Muscle of arm (tissue), 14 donors: ENCODE measurements at places on chromosomes 1 and 21. TPM values are rescaled to one million over a fixed set of nuclear protein-coding genes. Genes with fewer than 3 reads are reported as not detected.

SAMD13 gene
- polyA plus RNA-seq: 9.6 TPM

DNA sequence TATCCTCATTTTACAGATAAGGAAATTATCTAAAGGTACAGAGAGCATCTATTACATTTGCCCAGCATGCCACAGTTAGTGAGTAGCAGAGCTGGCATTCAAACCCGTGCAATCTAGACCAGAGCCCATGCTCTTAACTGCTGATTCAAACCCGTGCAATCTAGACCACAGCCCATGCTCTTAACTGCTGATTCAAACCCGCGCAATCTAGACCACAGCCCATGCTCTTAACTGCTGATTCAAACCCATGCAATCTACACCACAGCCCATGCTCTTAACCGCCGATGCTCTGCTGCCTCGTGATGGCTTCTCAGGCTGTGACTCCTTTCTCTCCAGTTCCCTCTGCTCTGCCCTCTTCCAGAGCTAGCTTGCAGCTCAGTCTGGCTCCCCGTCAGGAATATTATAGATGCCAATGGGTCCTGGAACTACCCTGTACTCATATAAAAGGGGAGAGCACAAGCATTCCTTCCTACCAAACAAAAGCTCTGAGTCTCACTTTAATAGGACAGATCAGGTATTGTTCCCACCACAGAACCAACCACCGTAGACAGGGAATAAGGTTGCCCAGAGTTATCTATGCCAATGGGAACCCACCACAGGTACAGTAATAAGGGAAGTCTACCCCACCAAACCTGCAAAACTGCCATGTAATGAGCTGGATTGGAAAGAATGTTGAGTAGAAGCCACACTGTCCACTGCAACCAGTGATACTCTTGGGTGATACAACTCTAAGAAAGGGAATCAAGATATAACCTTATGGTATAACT is 78.4 kb downstream of the SMYD3 start:
- no peak for DNase-seq

- no peak for DNase-seq
These were observed 8.2 kb upstream of the SLC30A1 start for GRCh38 chr1:211587123-211587522.

MEX3A gene
- polyA plus RNA-seq: 24.6 TPM

TMEM61 gene
- not detected for polyA plus RNA-seq

GRCh38 chr1:239826211-239826610 is 265.5 kb upstream of the FMN2 start:
- DNase-seq: no peak

GRCh38 chr1:3558036-3558726 is 53.1 kb downstream of the MEGF6 start:
- DNase-seq: no peak

DNA sequence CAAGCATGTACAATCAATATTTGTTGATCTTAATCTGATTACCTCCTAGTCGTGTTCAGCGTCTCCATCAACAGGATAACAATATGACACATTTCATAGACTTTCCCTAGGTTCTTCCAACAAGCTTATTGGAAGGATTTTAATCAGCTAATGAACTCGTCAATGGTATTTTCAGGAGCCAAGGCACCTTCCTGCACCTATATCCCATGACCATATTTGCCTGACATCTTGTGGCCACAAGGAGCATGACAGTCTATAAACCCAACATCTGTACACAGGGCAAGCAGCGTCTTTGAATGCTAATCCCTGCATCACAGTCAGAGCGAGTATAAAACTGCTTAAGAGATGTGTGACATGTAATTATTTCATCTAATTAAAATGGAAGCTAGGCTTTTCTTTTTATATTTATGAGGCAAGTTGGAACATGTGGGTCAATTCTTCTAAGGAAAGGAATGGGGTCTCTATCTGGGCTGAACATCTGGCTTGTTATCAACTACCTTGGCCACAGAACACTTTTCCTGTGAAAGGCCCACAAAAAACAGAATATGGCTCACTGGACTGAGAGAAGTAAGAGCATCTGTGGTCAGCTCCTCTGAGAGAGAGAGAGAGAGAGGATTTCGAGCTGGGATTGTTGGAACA is 388.8 kb downstream of the NTNG1 start:
- DNase-seq: peak; percentile 58
